ENCODE measurements at places on chromosomes 1 and 21.

DNA sequence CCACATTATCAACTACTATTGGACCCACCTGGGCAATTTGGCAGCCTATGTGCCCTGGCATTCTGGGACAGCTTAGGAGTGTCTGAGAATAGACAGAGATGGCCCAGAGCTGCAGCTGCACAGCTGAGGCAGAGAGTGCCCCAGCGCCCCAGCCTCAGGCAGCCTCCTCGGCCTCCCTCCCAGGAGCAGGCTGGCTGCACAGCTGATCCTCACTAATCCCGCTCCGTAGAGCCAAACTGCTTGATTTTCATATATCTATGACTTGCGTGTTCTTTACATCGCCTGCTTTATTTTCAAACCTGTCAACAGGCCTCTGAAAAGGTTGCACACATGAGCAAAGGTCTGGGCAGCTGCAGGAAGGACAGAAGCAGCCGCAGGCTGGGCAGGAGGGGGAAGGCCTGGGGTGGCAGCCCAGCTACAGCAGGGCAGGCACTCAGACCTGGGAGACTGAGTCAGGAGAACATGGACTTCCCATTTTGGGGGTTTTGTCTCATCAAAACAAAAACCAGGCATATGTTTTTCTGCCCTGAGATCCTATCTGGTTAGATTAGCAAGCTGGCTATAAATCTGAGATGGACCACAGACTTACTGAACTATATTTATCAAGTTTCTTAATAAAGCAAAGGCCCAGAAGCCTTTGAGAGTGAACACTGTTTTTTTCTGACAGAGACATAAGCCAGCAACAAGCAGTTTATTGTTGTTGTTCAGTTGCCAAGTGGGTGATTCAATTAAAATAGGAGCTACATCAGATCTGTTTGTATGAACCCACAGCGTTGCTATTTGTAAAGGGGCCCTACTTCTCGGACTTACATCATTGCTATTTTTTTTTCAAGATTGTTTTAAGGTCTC lies 301.8 kb upstream of the DUSP10 start:
- no peak for DNase-seq

DNA sequence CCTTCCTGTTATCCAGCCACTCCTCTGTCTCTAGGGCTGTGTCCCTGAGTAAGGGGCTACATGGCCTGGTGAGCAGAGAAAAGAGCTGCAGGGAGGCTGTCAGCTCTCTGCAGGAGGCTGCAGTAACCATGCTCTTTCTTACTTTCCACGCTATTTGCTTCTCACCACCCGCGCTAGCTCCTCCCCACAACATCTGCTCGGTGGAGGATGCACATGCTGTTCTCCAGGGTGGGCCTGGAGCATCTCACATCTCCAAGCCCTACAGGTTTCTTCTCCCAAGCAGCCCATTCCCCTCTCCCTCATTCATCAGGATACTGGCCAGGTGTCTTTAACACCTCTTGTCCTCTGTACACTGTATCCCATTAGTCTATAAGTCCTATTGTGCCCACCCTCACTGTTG lies 103.8 kb downstream of the IER5 start:
- no peak for DNase-seq

- no peak for DNase-seq
Observed at GRCh38 chr1:204134103-204134502, 17.7 kb downstream of the ETNK2 start.

DNA sequence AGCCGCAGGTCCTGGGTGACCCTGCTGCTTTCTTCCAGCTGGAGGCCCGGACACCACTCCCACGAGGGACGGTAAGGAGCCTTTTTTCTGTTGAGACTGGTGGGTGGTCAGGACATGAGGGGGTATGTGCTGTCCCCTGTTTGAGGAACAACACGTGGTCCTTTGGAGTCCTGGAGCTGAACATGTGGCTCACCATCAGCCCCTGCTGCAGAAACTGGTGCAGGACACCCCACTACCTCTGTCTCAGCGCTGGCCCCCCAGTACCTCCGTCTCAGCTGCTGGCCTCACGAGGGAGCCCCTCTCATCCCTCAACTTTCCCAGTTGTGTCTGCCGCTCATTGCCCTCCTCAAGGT lies 34.7 kb downstream of the SLC19A1 start:
- no peak for DNase-seq

GRCh38 chr1:228403231-228403631 lies 3.4 kb downstream of the TRIM11 start:
- no peak for DNase-seq

DNA sequence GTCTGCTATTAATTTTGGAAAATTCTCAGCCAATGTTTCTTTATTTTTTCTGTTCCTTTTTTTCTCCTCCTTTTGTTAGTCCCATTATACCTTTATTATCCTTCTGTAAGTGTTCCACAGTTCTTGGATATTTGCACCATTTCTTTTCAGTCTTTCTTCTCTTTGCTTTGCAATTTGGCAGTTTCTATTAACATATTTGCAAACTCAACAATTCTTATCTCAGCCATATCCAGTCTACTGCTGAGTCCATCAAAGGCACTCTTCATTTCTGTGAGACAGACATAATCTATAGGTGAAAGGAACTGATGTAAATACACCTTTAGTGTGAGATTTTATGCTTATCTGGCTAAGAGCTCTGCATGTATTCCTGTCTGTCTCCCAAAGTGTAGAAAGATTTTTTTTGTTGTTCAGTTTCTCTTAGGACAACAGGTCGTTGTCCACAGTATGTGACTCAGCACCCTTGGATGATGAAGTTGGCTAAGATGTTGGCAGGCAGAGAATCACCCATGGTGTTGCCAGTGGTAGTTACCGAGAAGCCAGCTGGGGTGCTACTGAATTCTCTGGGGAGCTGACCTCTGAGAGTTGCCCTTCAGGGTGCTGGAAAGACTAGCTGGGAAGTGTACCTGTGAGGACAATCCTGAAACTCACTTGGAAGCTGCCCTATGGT lies 38.4 kb downstream of the LEPR start:
- no peak for DNase-seq

DNA sequence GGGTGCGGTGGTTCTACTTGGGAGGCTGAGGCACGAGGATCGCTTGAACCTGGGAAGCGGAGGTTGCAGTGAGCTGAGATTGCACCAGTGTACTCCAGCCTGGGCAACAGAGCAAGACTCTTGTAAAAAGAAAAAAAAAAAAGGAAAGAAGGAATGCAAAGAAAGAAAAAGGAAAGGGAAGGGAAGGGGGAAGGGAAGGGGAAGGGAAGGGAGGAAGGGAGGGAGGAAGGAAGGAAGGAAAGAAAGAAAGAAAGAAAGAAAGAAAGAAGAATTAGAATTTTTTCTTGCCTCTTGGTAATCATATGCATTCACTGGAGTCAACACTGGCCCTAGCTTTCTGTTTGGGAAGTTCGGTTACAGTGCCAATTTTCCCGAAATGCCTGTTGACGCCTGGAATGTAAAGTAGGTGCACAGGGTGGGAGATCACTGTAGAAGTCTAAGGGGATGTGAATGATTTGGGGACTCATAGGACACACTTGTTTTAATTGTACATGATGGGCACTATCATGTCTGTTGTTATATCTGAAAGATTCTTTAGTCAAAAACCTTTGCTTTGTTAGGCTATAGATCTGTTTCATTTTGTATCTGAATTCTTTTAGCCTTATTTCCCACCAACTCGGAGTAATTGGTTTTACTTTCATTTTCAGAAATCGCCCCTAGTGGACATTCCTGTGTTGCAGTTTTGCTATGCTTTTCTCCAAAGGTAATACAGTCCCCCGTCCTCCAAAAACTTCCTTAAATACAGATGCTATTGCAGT lies 59.8 kb upstream of the MORC3 start:
- peak; percentile 77 for DNase-seq

GRCh38 chr1:170168265-170168664 lies 22.5 kb downstream of the NTMT2 start:
- no peak for DNase-seq

DNA sequence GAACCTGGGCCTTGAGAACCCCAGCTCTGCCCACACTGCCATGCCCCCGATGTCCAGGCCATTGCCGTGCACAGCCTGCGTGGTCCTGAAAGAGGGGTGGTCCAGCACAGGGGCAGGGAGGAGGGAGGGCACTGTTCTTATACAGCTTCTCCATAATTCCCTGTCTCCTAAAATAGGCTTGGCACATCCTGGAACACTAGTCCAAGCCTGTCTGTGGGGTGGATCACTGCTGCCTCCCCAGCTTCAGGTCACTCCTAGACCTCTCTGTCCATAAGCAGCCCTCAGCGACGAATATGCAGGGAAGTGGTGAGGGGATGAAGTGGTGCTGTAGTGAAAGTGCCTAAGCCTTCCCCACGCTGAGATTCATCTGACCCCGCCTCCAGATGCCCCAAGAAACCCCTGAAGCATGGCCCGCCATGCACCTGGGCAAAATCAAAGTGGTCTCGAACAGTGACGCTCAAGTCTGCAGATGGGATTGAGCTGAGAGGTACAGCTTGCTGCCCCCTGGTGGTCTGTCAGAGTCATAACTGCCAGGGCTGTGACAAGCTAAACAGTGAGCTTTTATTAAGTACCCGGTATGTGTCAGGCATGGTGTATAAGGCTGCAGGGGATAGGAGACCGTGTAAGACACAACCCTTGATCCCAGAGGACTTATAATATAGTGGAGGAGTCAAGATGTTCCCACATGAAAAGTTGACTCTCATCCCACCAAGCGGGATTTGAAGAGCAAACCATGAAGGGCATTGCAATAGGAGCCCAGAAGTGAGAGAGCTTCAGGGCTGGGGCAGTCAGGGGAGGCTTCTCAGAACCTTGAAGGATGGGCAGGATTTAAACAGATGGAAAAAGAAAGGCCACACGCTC lies 66.6 kb downstream of the FAM163A start:
- DNase-seq, result peak; percentile 70

DNA sequence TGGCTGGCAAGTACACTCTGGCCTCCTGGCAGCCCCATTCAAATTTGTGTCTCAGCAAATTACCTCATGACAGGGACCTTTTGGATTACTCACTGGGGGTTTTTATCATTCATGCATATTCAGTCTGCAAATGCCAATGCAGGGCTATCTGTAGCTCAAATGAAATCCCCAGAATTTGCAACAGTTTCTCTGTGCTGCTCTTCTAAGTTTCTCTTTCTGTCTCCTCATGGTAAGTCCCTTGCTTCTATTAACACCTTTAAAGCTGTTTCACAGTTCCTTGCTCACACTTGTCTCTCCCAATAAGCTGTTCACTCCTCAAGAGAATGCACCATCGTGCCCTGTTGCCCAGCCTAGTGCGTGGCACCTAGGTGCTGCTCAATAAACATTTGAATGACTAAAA lies 3.3 kb upstream of the FAM78B start:
- DNase-seq, result no peak

GRCh38 chr21:15730484-15731242 lies 881 bp downstream of the USP25 start:
- peak; percentile 14 for DNase-seq

DNA sequence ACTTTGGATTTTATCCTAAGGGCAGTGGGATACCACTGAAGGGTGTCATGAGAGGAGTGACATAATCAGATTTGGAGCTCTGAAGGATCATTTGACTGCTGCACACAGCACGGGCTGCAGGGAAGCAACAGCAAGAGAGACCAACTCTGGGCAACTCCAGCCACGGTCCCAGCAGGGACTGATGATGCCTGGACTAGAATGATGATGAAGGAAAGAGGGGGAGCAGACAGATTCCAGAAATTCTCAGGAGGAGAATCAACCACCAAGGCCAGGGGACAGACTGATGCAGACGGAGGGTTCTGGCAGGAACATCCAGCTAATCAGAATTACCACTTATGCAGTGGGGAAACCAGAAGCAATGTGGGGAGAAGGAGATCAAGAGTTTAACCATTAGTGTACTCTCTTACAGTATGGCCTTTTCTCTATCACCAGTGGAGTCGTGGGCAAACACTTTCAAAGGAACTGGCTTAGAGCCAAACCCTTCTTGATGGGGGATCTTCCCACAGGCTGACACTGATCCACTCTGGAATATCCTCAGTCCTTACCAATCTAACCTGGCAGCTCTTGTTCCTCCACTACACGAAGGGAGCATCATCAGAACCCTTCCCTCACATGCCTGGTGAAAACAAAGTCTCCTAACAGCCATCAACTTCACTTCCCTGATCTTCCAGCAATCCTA lies 3.3 kb downstream of the URB1 start:
- DNase-seq, result no peak

- DNase-seq, result no peak
Observed at GRCh38 chr1:112772781-112773180, 57.6 kb upstream of the PPM1J start.

- no peak for DNase-seq
Observed at GRCh38 chr1:67650061-67650460, 34.9 kb upstream of the GADD45A start.

DNA sequence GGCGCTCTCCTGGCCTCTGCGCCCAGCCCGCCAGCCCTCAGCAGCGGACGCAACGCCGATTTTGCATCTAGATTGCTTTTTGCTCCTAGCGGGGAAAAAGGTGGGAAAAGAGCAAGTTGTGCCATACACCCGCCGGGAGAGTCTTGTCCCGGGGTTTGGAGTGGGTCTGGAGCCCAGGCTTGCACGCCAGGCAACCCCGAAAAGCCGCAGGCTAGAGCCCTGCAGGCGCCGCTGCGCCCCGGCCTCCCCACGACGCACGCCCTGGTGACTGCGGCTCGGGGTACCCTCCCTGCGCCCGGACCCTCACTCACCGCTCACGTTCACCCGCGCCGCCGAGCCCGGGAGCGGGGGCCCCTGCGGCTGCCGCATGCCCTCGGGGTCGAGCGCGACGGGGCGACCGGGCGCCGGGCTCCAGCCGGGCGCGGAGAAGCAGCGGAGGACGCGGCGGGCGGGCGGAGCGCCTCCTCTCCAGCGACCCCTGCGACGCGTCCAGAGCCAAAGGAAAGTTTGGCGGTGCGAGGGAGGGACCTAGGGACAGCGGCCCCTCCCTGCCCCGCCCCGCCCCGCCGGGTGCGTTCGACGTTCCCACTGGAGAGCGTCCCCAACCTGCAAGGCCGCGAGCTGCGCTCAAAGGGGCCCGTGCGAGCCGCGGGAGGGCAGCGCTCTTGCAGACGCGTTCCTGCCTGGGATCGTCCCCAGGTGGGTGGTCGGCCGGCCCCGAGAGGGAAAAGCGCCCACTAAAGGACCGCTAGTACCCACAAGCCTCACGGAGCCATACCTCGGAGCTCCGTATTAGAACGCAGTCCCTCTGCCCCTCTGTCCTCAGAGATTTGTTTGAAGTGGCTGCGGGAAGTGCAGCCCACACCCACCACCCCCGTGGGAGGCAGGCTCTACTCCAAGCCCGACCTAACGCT lies at the start of gene LPAR3:
LPAR3 (minus strand) TSS at position 502 of the 914 bp plus-strand sequence. CDS start 27,086 bp downstream, outside the sequence.
- no peak for DNase-seq

GRCh38 chr1:71522721-71523120 lies 441.9 kb upstream of the ZRANB2 start:
- DNase-seq, result no peak

DNA sequence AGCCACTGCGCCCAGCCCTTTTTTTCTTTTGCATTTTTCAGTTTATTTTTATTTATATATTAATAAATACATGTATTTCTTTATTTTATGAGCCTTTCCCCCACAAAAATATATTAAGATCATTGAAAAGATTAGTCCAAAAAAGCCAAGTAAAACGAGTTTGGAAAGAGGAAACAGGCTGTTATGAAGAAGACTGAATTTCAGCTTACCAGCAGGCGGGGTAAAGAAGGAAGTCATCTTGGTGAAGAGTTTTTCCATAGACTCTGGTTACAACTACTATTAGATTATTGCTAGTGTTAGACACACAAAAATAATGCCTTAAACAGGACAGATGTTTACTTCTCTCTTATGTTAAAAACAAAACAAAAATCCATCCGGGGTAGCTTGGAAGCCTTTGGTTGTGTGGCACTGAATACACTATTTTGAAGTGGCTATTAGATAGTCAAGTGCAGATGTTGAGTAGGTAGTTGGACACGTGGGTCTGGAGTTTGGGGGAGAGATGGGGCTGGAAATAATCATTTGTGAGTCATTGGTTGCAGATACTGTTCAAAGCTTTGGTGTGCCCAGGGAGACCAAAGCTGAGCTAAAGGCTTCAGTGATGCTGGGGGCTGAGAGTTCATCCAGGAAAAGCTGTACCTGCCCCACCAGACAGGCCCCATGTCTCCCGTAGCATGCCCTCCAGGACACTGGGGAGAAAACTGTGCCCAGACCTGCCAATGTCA lies 8.7 kb upstream of the LRRC71 start:
- no peak for DNase-seq

All from CD4-positive, alpha-beta T cell treated with Interleukin-4 for 4 hours (primary cell).